Fibroblast of skin of right quadriceps (primary cell): ENCODE measurements at places on chromosomes 7 and 10.

DNA sequence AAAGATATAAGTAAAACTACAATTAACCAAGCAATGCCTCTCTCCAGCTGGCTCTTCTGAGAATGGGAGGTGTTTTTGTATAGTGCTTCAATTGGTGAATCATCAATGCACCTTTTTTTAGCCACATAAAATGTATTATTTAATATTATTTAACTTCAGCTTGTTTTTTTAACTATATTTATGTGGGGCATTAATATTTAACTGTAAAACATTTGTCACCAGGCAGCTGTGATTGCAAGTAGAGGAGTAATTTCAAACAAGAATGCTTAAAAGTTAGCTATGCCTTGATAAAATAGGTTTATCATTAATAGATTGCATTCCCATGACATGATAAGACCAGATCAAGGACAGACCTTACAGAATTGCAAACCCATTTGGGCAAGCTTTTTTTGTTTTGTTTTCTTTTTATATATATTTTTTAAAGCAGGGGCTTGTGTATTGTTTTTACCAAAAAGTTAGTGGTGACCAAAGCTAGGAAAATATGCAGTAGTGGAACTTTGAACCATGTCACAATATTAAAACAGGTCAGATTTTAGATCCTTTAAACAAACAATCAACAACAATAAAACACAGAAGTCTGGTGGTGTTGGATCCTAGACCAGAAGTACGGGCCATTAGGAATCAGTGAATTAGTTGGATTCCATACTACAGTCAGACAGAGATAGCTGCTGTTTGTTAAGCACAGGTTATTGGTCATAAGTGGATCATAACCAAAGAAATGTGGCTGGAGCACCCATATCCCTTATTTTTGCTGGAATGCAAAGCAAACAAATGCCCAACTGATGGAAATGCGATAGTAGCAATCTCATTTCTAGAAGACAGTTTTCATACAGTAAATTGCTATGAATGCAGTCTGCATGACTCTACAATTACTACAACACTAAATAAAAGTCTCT, 2.9 kb downstream of the CAV2 start:
- DNase-seq: no peak

DNA sequence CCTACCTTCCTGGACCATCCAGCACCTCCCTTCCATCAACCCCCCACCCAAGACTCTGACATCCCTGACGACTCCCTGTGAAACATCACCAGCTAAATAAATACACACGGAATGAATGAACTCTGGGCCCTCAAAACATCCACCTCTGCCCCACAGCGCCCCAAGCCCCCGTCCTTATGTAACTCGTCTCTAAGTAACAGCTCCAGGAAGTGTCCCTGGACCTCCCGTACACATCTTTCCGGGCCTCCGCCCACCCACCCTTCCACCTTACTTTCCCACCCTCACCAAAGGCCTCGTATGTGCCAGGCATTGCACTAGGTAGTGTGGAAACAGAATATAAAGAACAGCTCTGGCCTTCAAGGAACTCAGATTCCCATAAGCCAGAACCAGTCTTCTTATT, 27.7 kb upstream of the SLIT1 start:
- no peak for DNase-seq

DNA sequence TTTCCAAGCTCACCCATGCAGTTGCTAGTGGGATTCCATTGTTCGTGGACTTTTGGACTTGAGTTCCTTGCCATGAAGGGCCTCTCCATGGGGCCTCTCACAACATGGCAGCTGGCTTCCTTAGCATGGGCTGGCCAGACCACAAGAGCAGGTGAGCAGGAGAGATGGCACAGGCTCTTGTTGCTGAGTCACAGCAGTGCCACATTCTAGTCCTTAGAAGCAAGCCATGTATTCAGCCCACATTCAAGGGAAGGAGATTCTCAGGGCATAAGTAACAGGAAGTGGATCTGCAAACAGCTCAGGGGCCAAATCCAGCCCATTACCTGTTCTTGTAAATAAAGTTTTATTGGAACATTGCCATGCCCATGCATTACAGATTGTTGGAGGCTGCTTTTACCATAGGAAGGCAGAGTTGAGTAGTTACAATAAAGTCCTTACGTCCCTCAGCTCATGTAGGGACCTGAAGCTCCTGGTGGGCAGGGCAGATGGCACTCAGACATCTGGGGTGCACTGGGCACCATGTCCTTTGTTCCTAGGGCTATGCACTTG, 481.5 kb upstream of the FOXK1 start:
- DNase-seq: no peak

GRCh38 chr7:151832656-151833055, 44.3 kb downstream of the PRKAG2 start:
- DNase-seq: no peak

DNA sequence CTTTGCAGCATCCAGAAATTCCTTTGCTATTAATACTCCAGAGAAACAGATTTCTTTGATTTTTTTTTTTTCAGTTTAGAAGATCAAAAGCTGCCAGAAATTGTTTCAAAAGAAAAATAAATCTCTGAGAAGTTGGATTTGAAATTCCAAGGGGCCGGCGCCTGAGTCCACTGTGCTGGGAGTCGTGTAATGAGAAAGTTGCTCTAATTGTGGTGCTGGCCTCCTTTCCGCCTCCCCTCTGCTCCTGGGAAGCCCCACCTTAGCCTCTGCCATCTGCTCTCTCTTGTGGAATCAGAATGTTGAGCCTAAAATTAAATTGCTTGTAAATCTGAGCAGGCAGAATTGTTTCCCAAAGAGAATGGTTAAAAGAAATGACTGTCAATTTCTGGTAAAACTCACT, 93.3 kb downstream of the EMX2 start:
- no peak for DNase-seq

DNA sequence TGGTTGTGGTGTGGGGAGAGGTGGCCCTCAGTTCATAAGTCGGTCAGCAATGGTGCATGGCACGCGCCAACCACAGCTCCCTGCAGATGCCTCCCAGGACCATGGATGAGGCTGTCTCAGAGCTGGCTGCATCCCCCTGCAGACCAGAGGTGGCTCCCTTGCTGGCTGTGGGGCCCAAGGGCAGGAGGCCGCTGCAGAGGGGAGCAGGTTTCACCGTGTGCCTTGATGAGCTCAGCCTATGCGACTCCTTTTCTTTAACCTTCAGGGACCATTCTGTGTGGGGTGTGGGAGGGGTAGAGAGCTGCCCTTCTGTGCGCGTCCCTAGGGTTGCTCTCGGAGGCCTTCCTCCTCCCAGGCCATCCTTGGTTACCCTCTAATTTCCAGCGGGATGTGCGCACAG, 152.4 kb downstream of the ACTR3B start:
- no peak for DNase-seq

- DNase-seq: no peak
Measured at GRCh38 chr10:458421-458851, 231.0 kb downstream of the DIP2C start.

DNA sequence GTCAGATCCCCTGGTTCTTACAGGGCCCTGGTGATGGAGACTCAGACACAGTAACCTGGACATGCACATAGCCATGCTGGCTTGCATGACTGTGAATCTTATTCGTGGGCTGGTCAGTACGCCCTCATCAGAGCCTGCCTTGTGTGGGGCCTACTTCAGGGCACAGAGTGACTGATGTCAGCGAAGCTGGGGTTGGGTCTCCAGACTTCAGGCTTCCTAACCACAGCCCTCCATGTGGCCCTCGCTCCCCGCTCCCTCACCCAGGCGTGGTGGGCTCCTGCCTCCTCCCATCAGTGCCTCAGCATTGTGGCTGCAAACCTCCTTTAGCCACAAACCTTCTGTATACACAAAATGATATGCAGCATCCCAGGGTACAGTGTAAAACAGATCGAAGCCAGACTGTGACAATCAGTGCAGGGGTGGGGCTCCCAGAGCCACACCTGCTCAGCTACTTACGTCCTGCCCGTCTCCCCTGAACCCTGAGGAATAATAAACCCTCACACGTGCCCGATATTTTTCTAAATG, 7.1 kb upstream of the C10orf105 start:
- no peak for DNase-seq

- DNase-seq: no peak
Measured at GRCh38 chr10:21479570-21480315, 45.7 kb downstream of the SKIDA1 start.

DNA sequence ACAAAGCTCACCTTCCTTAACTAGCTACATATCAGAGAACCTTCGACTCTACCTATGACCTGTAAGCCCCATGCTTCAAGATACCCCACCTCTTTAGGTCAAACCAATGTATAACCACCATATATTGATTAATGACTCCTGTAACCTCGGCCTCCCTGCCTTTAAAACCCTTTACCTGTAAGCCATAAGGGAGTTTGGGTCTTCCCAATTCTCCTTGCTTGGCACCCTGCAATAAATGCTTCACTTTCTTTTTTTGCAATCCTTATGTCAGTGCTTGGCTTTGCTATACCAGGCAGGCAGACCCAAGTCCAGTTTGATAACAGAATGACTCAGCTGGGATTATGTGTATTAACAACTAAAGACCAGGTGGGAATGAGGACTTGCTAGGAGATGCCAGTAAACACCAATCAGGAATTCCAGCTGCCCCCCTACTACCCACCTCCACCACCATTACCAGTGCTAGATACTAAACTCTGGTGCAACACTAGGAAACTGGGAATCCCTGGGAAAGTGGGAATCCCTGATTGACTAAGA, 22.0 kb upstream of the SLC35G1 start:
- DNase-seq: no peak

- DNase-seq: no peak
Measured at GRCh38 chr7:31882187-31882586, 188.0 kb downstream of the PDE1C start.

DNA sequence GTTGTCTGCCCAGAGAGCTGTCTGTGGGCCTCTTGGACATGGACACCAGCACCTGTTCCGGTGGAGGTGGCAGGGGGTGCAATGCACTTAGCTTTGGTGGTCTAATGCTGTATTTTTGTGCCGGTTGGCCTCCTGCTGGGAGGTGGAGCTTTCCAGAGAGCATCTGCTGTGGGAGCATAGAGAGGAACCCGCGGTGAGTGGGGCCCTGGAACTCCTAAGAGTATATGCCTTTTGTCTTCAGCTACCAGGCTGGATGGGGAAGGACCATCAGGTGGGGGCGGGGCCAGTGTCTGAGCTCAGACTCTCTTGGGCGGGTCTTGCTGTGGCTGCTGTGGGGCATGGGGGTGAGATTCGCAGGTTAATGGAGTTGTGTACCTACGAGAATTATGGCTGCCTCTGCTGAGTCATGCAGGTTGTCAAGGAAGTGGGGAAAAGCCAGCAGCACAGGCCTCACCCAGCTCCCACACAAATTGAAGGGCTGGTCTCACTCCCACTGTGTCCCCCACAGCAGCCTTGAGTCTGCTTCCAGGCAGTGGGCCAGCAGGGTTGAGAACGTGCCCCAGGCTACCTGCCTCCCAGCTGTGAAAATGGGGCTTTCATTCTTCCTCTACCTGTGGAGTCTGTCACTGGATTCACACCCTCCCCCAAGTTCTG, 29.0 kb downstream of the JAKMIP3 start:
- DNase-seq: no peak

GRCh38 chr10:122655524-122656307, 43.9 kb downstream of the C10orf120 start:
- DNase-seq: no peak

DNA sequence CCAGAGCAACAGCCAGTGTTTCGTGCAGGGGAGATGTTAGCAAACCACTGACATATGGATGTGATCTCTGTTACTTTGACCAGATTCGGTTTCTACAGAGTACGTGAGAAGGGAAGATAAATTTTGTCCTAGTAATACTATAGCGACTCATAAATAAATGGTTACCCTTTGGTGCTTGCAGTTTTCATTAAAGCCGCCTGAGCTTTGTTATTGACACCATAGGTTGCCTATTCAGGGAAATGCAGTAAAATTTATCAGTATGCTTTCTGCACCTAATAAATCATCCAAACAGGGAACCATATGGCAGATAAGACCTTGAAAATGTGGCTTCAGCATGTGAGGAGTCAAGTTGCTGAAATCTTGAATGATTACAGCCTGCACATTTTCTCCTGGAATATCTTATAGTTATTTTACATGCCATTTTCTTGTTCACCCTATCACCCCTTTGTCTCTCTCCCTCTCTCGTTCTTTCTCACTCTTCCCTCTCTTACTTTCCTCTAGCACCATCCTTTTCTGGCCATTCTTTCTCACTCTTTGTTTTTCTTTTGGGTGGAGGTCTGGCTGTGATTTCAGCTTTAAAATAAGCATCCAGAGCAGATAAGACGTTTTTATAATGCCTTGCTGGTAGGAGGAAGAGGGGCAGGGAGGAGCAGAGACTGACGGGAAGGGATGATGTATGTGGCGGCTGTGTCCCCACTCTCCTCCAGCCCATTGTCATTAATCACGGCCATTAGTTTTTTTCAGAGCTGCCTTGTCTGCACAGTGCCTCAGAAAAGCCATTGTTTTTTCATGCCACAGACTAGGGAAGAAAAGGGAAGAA, 182.5 kb downstream of the LRMDA start:
- DNase-seq: peak; percentile 94

DNA sequence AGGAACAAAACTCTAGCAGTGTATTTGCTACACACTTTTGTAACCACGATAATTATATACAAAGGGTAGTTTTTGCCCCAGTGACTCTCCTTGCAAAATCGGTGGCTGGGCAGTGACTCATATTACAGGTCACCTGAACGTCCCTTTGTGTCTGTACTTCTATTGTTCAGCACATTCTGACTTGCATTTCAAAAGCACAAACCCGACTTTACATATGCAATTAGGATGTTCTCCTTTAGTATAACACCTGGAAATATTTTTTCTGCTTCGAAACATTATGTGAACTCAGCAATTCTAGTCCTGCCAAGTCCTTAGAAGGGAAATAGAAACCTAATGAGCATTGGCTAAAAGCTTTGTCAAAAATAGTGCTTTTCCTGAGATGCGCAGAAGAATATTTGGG, 6.0 kb downstream of the PRR15 start:
- no peak for DNase-seq

GRCh38 chr10:132185601-132186487, 904 bp upstream of the DPYSL4 start:
- DNase-seq: peak; percentile 7

GRCh38 chr7:77812290-77812685, 13.7 kb downstream of the PHTF2 start:
- peak; percentile 84 for DNase-seq

DNA sequence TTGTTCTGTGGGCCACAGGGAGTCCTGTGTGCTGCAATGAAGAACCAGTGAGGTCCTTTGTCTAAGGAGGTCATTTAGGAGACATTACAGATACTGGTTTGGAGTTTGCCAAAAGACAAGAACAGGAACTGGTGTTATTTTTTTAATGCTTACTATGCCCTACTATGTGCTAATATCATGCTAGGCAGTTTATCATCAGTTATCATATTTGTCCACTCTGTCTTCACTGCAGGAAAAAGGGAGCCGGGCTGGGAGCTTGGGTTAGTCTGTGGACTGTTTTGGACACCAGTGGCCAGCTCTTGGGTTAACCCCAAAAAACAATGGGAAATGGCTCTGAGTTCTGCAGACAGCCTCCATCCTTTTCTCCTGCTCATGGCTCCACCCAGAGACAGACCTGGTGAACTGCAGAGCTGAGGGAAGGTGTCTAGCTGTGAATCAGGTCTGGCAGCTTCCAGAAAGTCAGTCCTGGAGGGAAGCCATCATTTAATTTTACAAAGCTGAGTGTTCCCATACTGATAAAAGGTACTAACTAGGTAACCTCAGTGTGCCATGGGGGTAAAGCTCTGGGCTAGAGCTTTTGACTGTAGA, 101.2 kb upstream of the ZNF746 start:
- peak; percentile 10 for DNase-seq

- no peak for DNase-seq
Measured at GRCh38 chr7:151210087-151210854, at the start of gene H2BK1. TSS of gene H2BK1 (minus strand) at chr7:151210488. CDS start at chr7:151210318, 170 bp downstream.

GRCh38 chr10:4511509-4511908, 314.5 kb upstream of the AKR1E2 start:
- peak; percentile 65 for DNase-seq
